ENCODE measurements at places on chromosomes 7 and 10.

DNA sequence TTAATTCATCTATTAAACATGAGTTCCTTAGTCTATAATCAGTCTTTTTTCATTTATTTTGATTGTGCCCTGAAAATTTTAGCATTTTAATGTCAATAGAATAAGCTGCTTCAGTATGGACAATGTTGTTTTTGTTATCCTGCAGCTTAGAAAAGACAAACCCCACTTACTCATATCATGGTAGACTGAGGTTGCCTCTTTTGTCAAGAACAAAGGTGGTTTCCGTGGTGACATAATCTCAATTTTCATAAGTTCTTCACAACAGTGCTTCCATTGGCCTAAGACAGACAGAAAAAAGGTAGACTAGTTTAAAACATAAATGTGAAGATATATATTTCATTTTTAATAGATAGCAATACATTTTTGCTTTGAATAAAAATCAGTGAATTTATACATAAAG is 69.1 kb downstream of the RTKN2 start:
- no peak for DNase-seq

DNA sequence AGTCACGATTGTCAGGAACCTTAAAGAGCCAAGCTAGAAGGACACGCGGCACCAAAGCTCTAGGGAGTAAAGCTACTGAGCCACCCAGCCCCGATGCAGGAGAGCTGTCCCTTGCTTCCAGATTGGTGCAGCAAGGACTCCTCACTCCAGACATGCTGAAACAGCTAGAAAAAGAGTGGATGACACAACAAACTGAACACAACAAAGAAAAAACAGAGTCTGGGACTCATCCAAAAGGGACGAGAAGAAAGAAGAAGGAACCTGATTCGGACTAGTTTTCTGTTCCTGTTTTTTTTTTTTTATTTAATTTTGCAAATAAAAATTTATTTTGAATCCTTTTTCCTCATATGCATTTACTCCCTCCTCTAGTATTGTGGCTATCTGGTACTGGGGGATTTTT is 11.4 kb upstream of the HKDC1 start:
- no peak for DNase-seq

- no peak for DNase-seq
These were observed 64.1 kb downstream of the CTTNBP2 start for GRCh38 chr7:117808910-117809705.

DNA sequence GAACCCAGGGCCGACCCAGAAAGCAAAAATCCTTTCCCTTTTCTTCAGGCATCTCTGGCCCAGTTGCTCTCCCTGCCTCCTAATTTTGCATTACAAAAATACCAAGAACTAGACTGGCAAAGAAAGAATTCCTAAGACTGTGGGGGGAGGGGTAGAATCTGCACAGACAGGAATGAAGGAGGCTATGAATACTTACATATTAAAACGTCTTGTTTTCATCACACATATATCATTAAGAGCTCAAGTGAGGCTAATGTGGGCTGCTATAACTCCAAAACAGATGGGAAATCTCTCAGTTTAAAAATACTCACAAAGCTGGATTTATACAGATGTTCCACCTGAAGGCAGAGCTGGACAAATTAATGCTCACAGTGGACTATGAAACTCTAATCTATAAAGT is 29.2 kb upstream of the MKX start:
- no peak for DNase-seq

DNA sequence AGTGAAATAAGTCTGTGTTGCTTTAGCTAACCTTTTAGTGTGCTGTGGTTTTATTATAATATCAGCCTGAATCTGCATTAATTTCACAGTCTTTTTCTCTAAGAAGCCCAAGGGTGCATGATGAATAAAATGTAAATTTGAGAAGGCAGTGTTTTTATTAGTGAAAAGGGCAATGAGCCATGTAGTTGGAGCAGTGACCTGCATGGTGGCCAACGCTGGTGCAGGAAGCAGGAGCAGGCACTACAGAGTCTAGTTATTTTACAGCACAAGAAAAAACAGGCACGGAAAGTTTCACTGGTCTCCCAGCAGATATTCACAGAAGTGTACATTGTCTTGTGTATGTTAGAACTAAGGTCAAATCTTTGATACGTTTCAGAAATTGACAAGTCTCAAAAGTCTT is 247.8 kb downstream of the CELF2 start:
- DNase-seq, result no peak

- DNase-seq, result no peak
These were observed 18.2 kb downstream of the OIT3 start for GRCh38 chr10:72911758-72912157.

DNA sequence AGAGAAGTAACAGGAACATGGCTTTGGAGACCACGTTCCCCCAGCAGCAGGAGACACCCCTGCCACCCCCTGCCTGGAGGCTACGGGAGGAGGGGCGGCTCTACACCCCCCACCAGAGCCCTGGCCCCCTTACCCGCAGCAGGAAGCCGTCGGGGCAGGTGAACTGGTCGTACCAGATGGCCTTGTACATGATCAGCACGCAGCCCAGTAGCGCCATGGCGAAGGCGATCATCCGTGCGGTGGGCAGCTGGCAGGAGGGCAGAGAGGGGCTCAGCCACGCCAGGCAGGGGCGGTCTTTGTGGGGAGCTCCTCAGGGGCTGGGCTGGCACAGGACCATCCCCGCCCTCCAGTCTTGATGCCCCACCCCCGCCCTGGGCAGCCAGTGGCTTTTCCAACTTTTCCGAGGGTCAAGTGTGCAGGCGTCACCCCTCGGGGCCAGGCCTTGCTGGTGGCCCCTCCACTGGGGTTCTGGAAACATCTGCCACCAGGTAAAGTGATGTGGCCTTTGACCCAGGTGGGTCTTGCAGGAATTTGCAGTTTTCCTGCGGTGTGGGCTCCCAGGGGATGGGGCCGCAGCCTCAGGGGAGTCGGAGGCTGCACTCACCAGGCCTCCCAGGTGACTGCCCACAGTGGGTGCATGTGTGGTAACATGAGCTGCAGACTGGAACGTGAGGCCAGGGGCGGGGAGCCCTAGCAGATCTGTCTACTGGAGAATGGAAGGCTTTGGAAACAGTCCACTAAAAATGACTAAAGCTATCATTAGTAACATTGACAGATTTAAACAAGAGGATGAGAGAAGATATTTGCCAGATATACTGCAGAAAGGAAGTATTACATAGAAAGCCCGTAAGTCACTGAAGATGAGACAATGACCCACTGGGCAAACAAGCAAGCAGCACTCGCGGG is 9.7 kb downstream of the CALY start:
- no peak for DNase-seq

DNA sequence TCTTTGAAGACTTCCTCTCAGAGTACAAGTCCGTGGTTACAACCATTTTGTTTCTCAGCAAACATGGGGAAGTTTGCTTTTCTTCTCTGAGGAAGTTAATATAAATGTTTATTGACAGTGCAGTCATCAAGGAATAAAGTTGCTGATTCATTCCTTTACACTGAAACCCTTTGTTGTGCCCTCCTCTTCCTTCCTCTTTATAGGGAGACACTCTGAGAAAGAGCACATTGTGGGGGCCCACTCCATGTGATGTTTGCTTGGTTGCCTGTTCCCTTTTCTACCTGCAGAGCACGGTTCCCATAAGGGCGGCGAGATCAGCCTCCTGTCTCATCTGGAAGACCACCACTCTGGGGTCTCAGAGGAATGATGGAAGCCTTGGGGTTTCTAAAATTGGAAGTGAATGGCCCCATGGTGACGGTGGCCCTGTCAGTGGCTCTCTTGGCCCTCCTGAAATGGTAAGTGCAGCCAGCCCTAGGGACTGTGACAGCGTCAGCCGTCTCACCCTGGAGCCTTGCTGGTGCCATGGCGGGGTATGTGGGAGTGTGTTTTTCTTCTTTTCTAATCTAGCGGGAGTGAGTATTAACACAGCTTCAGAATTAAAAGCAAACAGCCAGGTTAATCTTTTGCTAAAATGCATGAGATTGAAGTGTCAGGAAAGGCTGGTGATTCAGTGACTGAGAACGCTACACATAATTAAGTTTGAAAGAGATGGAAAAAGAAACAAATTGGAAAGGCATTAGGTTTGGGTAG is at the start of gene TBXAS1:
Gene TBXAS1, plus strand, starts transcription at position 240 of the 750 bp plus-strand sequence. Its CDS starts 127 bp downstream, at position 367.
- peak; percentile 48 for DNase-seq

GRCh38 chr10:128124813-128125403 is 1.3 kb downstream of the MKI67 start:
- DNase-seq, result no peak

DNA sequence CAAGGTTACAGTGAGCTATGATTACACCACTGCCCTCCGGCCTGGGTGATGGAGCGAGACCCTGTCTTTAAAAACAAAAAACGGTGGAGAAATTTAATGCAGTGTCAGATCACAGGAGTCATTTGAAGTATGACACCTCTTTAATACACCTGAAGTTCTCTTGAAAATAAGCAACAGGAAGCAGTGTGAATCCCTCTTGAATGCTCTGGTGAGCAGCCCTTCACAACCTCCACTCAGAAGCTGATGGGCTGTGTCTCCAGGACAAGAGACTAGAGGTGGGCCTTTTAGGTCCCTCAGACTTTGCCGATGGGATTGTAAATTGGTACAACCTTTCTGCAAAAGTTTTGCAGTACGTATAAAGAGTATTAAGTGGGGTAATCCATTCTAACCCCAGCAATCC is 50.1 kb downstream of the CYP26A1 start:
- DNase-seq, result no peak

DNA sequence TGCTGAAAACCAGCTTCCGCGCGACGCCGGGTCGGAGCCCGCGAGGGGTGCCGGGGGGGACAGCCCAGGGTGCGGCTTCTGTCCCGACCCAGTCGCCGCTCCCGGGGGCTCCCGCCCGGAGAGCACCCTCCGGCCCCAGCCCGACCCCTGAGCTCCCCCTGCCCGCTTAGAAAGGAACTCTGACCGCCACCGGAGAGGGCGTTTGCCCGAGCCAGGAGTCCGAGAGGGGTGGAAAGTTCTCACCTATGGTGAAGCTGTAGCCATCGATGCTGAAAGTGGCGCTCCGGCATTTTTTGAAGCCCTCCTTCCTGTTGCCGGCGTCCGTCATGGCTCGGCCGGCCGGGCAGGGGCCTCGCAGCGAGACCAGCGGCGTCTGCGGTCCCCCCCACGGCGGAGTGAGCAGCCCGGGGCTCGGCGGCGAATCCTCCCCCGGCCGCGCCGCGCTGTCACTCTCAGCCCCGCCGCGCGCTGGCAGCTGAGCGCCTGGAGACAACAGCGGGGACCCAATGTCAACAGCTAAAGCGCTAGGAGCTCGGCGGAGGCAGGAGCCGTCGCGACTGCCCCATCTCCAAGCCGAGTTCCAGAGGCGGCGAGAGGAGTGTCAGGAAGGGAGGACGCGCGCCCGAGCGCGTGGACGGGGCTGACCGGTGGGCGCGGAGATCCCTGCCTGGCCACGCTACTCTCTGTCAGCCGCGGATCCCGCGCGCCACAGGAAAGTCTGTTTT is 191.6 kb downstream of the LSM5 start:
- DNase-seq, result no peak

GRCh38 chr10:43083764-43084163 is 6.9 kb downstream of the RET start:
- DNase-seq, result no peak

DNA sequence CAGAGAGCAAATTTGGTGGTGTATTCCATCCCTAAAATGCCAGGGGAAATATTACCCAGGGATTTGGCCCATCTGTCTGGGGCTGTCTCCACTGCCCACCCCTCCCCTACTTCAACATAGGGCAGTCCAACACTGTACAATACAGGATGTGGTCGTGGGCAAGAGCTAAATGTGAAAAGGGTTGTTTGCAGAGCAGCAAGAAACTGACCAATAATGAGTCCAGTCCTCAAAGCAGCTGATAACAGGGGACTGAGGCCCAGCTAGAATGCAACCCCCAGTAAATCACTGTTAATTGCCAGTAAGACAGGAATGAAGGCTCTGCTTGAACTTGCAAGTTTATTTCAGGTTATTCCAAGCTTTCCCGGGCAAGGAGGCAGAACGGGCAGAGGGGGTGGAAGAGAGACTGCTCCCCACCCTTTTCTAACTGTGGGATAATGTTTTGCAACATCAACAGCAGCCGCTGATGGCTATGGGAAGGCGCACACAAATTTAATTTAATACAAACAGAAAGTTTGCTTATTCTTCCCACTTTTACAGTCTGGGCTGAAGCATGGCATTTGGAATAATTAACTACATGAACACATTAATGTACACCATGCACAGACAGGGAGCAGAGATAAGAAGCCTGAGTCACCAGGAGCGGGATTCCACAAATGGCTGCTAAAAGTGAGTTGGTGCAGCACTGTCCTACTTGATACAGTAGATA is 36.8 kb downstream of the AFAP1L2 start:
- no peak for DNase-seq

DNA sequence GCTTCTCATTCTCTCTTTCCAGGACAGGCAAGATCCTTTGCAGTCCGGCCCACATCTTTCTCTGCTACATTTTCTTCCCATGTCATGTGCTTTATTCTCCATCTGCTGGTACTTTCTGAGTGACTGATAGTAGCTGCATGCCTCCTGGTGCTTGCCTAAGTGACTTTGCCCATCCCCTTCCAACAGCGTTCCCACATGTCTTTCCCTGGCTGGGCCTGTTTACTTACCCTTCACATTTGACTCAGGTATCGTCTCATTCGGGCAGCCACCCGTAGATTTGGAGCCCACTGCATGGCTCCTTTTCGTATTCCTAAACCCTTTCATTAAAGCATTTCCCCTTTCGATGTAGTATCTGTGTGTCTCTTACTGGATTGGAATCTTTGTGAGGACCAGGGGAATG is 24.6 kb downstream of the TYW1 start:
- no peak for DNase-seq

- no peak for DNase-seq
These were observed 28.2 kb downstream of the ARHGAP21 start for GRCh38 chr10:24695452-24695851.

- no peak for DNase-seq
These were observed 21.8 kb upstream of the MRC1 start for GRCh38 chr10:17787087-17787961.

DNA sequence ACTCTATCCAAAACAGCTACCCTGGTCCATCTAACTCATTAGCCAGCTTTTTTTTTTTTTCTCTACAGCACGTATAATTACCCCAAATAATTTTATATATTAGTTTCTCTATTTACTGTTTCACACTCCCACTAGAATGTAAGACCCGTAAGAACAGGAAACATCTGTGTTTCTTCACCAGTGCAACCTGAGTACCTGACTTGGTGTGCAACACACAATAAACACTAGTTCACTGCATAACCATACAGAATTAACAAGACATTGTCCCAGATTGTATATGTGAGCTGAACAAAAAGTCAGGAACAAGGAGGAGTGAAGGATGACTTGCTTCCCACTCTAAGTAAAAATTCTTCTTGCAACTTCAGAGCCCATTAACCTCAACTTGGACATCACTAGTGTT is 180.2 kb upstream of the AKR1E2 start:
- DNase-seq, result no peak

All from CD4-positive, alpha-beta T cell treated with Interleukin-15 for 1 hour (primary cell).